Endodermal cell (in vitro differentiated cells): ENCODE measurements at places on chromosomes 3 and 15. TPM values are rescaled to one million over a fixed set of nuclear protein-coding genes. Genes with fewer than 3 reads are reported as not detected.

DNA sequence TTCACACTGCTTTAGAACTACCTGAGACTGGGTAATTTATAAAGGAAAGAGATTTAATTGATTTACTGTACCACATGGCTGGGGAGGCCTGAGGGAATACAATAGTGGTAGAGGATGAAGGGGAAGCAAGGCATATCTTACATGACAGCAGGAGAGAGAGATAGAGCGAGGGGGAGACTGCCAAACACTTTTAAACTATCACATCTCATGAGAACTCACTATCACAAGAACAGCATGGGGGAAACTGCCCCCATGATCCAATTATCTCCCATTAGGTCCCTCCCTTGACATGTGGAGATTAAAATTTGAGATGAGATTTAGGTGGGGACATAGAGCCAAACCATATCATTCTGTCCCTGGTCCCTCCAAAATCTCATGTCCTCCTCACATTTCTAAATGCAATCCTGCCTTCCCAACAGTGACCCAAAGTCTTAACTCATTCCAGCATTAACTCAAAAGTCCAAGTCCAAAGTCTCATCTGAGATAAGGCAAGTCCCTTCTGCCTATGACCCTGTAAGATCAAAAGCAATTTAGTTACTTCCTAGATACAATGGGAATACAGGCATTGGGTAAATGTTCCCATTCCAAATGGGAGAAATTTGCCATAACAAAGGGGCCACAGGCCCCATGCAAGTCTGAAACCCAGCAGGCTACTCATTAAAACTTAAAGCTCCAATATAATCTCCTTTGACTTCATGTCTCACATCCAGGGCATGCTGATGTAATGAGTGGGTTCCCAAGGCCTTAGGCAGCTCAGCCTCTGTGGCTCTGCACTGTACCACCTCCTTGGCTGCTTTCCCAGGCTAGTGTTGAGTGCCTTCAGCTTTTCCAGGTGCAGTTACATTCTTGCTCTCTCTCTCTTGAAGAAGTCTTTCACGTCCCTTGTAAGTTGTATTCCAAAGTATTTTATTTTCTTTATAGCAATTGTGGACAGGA, 481.7 kb upstream of the TGFBR2 start:
- no peaks in the 10 kb centered on the region for H3K27me3 ChIP-seq
- H3K36me3 ChIP-seq = no peaks in the 10 kb centered on the region
- DNase-seq = peak; percentile 54
- peaks cover 4% of the 10 kb centered on the region for H3K4me1 ChIP-seq
- H3K4me3 ChIP-seq = no peak overlapping the region

- peaks cover 7% of the 10 kb centered on the region for H3K4me1 ChIP-seq
- H3K36me3 ChIP-seq = no peaks in the 10 kb centered on the region
- peaks cover 66% of the 10 kb centered on the region for H3K27me3 ChIP-seq
- no peak overlapping the region for H3K27ac ChIP-seq
- H3K4me3 ChIP-seq = peak overlapping the region; percentile 87
Measured at GRCh38 chr15:67838789-67839332, 984 bp downstream of the RNU6-1 start.

GRCh38 chr3:140883428-140884040, 58.1 kb upstream of the SLC25A36 start:
- no peaks in the 10 kb centered on the region for H3K4me1 ChIP-seq
- DNase-seq = no peak
- H3K27me3 ChIP-seq = no peaks in the 10 kb centered on the region
- H3K36me3 ChIP-seq = no peaks in the 10 kb centered on the region

- DNase-seq = no peak
- H3K4me1 ChIP-seq = no peaks in the 10 kb centered on the region
- no peaks in the 10 kb centered on the region for H3K27me3 ChIP-seq
- H3K36me3 ChIP-seq = no peaks in the 10 kb centered on the region
Measured at GRCh38 chr3:179482857-179483256, 31.6 kb upstream of the GNB4 start.

The PLSCR5 gene
- not detected in 2 replicates for total RNA-seq

- no peak overlapping the region for H3K4me3 ChIP-seq
- H3K36me3 ChIP-seq = no peaks in the 10 kb centered on the region
- H3K27ac ChIP-seq = no peak overlapping the region
- H3K4me1 ChIP-seq = no peaks in the 10 kb centered on the region
- no peak for DNase-seq
Measured at GRCh38 chr15:40285151-40285550, 2.3 kb upstream of the ANKRD63 start.

DNA sequence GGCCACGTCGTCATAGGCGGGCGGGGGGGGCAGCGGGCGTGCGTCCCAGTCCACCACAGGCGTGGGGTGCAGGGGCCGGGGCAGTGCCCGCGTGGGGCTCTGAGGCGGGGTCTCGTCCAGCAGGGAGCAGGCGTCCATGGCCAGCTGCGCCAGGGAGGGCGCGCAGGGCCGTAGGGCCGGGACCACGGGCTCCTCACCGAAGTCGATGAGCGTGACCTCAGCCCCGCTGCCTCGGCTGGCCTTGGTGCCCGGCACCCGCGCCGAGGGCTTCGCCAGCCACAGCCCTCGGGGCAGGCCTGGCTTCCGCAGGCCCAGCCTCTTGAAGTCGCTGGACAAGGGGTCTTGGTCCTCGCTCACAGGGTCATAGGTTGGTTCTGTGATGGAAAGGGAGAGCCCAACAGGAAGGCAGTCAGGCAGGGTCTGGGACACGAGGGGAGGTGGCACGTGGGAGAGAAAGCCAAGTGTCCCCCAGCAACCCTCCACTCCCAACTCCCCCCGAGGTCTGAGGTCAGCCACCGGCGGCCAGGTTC, 40.0 kb downstream of the TNK2 start:
- no peak overlapping the region for H3K27ac ChIP-seq
- no peak for DNase-seq
- no peak overlapping the region for H3K4me3 ChIP-seq
- no peaks in the 10 kb centered on the region for H3K4me1 ChIP-seq
- H3K36me3 ChIP-seq = peaks cover 15% of the 10 kb centered on the region

The MAN2A2 gene
- 36.0 and 41.0 TPM in 2 replicates for total RNA-seq

The DUOXA2 gene
- total RNA-seq = 2.3 TPM in 1 of 3 replicates, not detected in the others

GRCh38 chr15:74631935-74632560, 16.4 kb downstream of the CLK3 start:
- H3K36me3 ChIP-seq = peaks cover 91% of the 10 kb centered on the region
- peak; percentile 92 for DNase-seq
- no peaks in the 10 kb centered on the region for H3K27me3 ChIP-seq
- H3K4me3 ChIP-seq = no peak overlapping the region
- H3K4me1 ChIP-seq = no peaks in the 10 kb centered on the region
- H3K27ac ChIP-seq = no peak overlapping the region

GRCh38 chr3:128285042-128285966, 132.0 kb downstream of the EEFSEC start:
- no peaks in the 10 kb centered on the region for H3K36me3 ChIP-seq
- H3K27ac ChIP-seq = no peak overlapping the region
- no peaks in the 10 kb centered on the region for H3K27me3 ChIP-seq
- peak; percentile 35 for DNase-seq

The PLA2G4E gene
- total RNA-seq = not detected in 3 replicates

The USP13 gene
- 20.3 to 26.6 TPM (median 25.5 TPM) in 3 replicates for total RNA-seq

- DNase-seq = no peak
- no peaks in the 10 kb centered on the region for H3K36me3 ChIP-seq
- no peaks in the 10 kb centered on the region for H3K4me1 ChIP-seq
Measured at GRCh38 chr3:196686436-196686835, 25.6 kb downstream of the CEP19 start.

- H3K36me3 ChIP-seq = no peaks in the 10 kb centered on the region
- no peak for DNase-seq
- no peak overlapping the region for H3K4me3 ChIP-seq
- no peak overlapping the region for H3K27ac ChIP-seq
Measured at GRCh38 chr3:10674578-10674977, 141.4 kb upstream of the SLC6A11 start.
